SJSA1 (cell line): ENCODE measurements at places on chromosomes 12 and 14. TPM values are rescaled to one million over a fixed set of nuclear protein-coding genes. Genes with fewer than 3 reads are reported as not detected.

CIDEB gene
- not detected in 2 replicates for total RNA-seq

RAD51AP1 gene
- 110 and 113 TPM in 2 replicates for total RNA-seq

CFAP54 gene
- 0.05 TPM in 1 of 2 replicates, not detected in the other for total RNA-seq

C12orf60 gene
- total RNA-seq, result 0.53 and 1.4 TPM in 2 replicates

TSPAN8 gene
- total RNA-seq, result not detected in 2 replicates

ETV6 gene
- total RNA-seq, result 5.9 and 8.0 TPM in 2 replicates

TESPA1 gene
- 0.05 TPM in 1 of 2 replicates, not detected in the other for total RNA-seq

LMNTD1 gene
- total RNA-seq, result 1.0 and 1.9 TPM in 2 replicates

KLHL33 gene
- not detected in 2 replicates for total RNA-seq

IRAK3 gene
- total RNA-seq, result not detected in 2 replicates

LRP6 gene
- total RNA-seq, result 25.2 and 31.3 TPM in 2 replicates

CLEC9A gene
- total RNA-seq, result not detected in 2 replicates

HOXC4 gene
- 1.4 and 2.2 TPM in 2 replicates for total RNA-seq

ACOT6 gene
- total RNA-seq, result not detected in 2 replicates

RNFT2 gene
- 0.47 and 0.63 TPM in 2 replicates for total RNA-seq

MGAT4C gene
- not detected in 2 replicates for total RNA-seq

WIF1 gene
- total RNA-seq, result not detected in 2 replicates

GRCh38 chr12:107492393-107493134, 193.0 kb upstream of the PWP1 start:
- DNase-seq, result peak; percentile 97

GRCh38 chr14:23610090-23610814, 25.9 kb upstream of the DHRS2 start:
- no peak for DNase-seq

- DNase-seq, result no peak
Measured at GRCh38 chr12:18290386-18290785, 29.1 kb downstream of the PIK3C2G start.

DNA sequence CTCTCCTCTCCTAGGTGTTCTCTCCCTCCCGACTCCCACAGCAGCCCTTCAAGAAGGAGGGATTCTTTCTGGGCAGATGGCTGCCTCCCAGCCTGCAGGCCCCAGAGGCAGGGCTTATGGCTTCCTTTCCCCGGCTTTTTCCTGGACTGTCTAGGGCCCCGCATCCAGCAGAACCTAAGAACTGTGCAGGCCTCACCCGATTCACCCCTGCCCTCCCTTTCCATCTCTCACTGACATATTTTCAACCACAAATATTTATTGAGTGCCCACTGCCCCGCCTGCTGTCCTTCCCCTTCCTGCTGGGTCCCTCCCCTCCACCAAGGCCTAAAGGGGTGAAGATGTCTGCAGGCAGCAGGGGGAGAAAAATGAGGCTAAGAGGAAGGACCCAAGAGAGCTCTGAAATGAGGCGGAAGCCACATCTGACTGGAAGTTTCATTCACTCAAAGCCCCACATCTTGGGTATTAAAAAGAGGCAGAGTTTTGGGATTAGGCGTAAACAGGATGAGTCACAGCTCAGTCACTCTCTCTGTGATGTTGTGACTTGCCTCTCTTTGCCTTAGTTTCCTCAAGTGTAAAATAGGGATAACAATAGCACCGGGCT, 2.9 kb downstream of the SCNN1A start:
- peak; percentile 86 for DNase-seq

DNA sequence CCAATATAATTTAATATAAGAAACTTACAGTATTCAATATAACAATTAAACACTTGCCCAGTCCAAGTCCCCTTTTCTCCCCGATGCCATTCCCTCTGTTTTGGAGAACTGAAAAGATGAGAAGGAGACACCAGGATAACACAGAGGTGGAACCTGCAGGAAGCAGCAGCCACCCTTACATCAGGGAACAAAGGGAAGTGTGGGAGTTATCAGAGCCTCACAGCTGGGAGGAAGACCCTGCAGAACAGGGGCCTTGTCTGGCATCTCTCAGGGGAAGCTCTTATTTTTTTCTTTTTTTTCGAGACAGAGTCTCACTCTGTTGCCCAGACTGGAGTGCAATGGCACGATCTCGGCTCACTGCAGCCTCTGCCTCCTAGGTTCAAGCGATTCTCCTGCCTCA, 52.6 kb downstream of the CALM1 start:
- DNase-seq, result no peak

GRCh38 chr12:91639327-91639726, 456.7 kb upstream of the DCN start:
- DNase-seq, result no peak

- DNase-seq, result no peak
Measured at GRCh38 chr14:73763396-73763795, 49.2 kb upstream of the PNMA1 start.

DNA sequence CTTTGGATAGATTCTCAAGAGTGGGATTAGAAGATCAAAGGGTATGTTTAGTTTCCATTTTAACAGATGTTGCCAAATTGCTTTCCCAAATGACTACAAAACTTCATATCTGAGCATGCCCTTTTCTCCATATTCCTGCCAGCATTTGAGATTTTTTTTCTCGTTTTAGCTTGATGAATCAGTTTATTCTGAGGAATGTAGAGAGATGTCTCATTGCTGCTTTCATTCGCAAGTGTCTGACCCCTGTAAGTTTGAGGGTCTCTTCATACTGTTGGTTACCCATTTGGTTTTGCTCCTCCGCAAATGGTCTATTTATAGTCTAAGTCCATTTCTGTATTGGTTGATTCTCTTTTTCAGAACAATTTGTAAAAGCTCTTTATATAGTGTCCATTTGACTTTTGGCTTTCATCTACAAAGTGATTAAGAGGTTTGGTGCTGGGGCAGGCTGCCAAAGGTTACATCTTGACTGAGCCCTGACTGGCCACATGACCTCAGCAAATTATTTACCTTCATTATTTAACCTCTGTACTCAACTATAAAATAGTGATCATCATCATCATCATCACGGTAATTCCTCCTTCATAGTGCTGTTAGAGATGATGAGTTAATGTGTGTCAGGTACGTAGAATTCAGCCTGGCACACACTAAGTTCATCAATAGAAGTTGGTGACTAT, 33.6 kb downstream of the HCAR2 start:
- no peak for DNase-seq

DNA sequence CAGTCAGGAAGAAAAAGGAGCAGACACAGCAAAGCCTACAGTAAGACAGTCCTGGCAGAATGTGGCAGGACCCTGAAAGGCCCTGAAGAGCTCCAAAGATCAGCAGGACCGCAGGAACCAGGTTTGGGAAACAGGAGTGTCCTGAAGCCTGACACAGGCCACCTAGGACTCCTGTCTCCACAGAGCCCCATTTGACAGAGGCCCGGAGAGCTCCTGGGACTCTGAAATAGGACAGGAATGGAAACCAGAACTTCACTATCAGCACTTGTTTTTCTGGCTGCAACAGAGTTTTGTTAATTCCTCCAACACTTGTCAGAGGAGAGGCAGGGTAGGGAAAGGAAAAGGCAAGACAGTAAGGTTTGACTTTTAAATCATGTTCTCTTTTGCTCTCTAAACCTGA, 12.9 kb downstream of the STXBP6 start:
- no peak for DNase-seq

DNA sequence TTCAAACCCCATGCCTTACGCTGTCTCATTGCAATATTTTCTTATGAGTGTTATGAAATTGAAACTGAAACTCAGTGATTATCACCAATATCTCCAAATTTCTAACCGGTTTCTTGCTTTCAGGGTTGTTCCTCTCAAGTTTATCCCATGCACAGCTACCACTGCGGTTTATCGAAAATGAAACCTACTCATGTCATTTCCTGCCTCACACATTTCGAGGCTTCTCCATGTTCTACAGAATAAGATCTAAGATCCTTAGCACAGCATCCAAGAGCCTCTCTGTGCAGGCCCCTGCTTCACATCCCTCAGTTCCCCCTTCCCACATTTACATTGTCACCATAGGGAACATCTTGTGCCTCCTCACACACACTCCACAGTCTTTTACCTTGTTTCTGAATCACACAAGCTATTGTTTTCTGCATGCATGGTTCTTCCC, 45.5 kb upstream of the FAR2 start:
- DNase-seq, result no peak

DNA sequence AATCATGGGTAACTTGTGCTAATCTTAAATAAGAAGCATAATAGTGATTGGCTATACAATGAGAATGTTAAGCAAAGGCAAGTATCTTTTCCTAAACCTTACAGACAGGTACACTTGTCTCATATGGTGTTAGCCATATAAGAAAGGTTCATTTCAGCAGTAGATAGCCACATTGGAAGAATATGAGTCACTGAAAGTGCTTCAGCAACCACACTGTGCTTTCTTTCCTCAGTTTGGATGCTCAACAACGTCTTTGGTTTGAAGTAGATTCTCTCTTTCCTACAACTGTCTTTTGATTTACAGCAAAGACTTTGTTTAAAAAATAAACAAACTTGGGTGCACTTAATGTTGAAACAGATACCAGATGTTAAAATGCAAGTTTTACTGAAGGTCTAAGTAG, 8.9 kb downstream of the DDHD1 start:
- no peak for DNase-seq

GRCh38 chr12:63805704-63806672, 26.3 kb downstream of the RXYLT1 start:
- no peak for DNase-seq

GRCh38 chr12:8722286-8722800, 24.6 kb downstream of the RIMKLB start:
- DNase-seq, result no peak

GRCh38 chr12:129903092-129903945, 506 bp downstream of the TMEM132D start:
- DNase-seq, result no peak

DNA sequence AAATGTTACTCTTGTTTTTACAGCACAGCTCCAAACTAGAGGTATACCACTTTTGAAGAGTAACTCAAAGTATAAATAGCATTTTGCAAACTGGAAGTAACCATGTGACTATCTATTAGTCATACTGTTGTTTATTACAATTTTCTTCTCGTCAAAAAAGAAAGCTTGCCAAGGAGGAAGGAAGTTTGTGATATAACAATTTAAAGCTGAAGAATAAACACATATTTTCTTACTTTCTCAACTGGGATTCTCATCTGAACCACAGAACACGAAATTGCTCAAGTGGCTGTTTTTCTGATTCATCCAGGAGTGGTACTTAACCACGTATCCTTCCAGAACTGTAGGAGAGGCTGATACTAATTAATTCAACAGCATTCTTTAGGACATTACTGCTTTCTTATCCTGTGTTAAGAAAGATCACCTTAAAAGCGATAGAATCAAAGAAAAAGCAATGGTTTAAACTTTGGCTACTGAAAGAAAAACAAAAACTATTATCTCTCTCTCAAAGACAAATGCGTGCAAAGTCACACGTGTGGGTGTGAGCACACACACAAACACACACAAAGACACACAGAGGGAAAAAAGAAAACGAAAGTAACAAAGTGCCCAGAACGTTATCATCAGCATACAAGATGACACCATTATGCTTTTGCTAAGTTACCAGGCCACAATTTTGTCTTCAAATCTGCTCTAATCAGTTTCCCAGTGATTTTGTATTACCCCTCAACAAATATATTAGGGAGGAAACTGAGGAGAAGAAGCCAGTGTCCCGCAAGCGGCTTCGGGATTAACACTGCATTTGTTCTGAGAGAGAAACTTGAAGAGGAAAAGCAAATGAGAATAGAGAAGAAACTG, at the start of gene CLEC2B:
CLEC2B (minus strand) TSS at position 48 of the 855 bp plus-strand sequence.
- peak; percentile 92 for DNase-seq

GRCh38 chr12:111270774-111271173, 98.1 kb downstream of the PHETA1 start:
- DNase-seq, result peak; percentile 11

DNA sequence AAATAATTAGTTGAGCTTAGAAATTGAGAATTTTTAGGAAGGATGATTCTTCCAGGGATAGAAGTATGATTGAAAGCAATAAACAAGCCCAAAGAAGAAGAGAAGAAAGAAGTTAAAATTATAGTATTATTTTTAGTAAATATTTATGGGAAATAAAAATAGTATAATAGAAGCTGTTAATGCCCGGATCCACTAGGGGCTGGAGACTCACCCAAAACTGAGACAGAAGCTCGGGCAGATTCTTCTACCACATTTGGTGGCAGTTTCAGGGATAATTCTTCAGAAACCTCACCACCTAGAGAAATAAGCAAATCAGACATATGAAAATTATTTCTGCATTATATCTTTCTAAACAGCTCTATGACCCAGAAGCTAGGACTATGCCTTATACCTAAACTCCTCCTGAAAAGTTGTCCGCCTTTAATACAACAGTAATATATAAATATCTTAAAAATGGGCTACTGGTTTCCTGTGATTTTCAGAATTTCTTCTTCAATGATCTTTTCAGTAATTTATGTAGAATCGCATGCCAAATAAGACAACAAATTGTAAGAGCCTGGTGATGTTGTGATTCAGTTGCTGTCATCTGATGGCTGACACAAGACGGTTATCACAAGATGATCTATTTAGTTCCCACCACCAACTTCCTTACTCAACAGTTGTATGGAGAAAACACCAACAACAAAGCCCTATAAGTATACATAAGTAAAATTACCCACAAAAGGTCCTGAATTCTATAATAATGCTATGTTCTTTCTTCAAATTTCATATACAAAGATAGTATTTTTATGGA, 35.6 kb downstream of the A2M start:
- no peak for DNase-seq

- peak; percentile 1 for DNase-seq
Measured at GRCh38 chr14:31781578-31781977, 220.4 kb downstream of the NUBPL start.

GRCh38 chr14:106662936-106663550, 1136.7 kb downstream of the TMEM121 start:
- no peak for DNase-seq
